ENCODE measurements at places on chromosomes 12 and 14.

DNA sequence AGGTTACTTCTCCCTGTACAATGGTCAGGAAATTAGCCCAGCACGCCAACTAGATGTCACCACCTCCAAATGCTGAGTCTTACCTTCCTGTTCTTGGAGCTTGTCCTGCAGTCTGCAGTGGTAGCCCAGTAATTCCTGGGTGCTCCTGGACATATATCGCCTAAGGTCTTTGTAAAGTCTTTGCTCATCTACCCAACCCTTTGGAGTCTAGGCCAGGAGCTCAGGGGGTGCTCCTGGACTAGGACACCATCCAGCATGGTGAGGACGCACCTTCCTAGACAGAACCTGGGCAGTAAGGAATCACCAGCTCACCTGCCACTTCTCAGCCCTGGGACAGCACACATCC lies 569 bp downstream of the SERPINA10 start:
- DNase-seq: no peak

DNA sequence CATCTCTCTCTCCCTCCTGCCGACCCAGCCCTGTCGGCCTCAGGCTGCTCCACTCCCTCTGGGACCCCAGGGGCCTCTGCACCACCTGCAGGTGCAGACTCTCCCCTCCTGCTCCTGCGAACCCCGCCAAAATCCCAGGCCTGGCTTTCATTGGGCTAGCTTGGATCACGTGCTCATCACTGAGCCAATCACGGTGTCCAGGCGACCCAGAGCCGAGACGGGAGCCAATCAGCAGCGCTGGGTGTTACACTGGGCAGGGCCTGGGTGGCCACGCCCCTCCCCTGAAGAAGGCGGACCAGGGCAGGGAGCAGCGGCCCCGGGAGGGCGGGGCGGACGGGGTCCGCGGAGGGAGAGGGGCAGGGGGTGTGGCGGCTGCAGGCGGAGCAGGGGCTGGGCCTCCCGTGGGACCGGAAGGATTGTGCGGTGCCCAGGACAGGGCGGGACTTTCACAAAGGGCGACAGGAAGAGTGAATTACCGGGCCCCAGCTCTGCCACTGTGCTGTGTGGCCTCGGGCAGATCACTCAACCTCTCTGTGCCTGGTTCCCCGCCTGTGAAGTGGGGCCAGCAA lies 66.6 kb upstream of the FBRSL1 start:
- no peak for DNase-seq

- no peak for DNase-seq
Observed at GRCh38 chr12:131276501-131277185, 322.9 kb downstream of the ADGRD1 start.

DNA sequence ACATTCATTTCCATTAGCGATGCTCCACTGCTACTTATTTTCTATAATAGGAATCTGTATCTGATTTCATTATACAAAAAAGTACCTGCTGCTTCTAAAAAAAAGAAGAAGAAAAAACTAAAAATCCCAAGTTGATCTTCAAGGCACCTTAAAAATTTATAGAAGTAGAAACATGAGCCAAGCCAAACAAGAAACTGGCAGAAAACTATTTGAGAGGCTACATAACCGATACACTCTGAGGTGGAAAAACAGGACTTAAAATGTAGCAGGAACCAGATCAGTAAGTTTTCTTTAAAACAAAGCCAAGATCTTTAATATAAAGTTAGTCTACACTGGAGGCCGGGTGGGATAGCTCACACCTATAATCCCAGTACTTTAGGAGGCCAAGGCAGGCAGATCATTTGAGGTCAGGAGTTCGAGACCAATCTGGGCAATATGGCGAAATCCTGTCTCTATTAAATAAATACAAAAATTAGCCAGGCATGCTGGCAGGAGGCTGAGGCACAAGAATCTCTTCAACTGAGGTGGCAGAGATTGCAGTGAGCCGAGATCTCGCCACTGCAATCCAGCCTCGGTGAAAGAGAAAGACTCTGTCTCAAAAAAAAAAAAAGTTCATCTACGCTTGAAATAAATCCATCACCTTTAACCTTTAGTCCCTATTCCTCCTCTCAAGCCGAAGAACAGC lies 278.6 kb downstream of the MED13L start:
- DNase-seq: no peak

DNA sequence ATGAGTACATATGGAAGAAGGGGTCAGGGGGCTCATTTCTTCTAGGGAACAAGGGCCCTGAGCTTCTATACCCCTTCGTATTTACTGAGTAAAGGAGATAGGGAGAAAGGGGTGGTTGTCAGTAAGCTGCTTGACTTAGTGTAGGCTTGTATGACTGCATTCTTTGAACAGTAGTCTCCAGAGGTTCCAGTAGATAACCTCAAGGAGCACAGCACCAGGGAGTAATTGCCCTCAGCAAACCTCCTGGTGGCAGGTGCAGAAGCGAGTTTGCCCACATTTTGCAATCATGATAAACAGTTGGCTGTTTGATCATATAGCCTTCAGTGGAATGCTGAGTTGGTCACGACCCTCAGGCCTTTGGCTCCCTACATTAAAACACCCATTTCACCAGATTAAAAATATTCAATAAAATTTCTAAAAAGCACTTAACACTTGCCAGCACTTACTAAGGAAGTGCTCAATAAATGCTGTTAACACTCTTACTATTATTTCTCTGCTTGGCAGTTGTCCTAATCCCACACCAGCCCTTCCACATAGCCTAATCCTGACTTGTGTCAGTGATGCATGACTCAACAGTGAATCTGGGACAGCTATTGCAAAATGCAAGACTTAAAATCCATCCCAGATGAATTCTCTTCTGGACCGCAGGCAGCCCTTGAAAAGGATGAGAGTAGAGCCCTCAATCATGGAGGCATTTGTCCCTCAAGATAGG lies 3.7 kb upstream of the DHRS4L2 start:
- DNase-seq: peak; percentile 20

- no peak for DNase-seq
Observed at GRCh38 chr14:20684662-20685456, 499 bp downstream of the RNASE4 start.

DNA sequence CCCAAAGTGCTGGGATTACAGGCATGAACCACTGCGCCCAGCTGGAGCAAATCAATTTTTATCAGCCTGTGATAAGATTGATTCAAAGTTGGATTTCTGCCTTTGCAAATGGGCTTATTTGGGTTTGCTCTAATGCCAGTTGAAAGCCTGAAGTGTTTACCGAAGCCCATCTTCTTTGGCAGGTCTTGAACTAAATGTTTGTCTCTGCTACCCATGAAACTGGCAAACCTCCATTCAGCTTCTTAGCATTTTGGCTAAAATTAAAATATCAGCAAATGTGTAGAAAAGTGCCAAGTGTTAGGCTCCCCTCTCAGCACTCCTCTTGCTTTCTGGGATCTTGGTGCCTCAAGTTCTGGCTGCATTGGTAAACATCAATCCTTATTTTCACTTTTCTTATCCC lies 61.5 kb downstream of the MGAT4C start:
- DNase-seq: no peak

DNA sequence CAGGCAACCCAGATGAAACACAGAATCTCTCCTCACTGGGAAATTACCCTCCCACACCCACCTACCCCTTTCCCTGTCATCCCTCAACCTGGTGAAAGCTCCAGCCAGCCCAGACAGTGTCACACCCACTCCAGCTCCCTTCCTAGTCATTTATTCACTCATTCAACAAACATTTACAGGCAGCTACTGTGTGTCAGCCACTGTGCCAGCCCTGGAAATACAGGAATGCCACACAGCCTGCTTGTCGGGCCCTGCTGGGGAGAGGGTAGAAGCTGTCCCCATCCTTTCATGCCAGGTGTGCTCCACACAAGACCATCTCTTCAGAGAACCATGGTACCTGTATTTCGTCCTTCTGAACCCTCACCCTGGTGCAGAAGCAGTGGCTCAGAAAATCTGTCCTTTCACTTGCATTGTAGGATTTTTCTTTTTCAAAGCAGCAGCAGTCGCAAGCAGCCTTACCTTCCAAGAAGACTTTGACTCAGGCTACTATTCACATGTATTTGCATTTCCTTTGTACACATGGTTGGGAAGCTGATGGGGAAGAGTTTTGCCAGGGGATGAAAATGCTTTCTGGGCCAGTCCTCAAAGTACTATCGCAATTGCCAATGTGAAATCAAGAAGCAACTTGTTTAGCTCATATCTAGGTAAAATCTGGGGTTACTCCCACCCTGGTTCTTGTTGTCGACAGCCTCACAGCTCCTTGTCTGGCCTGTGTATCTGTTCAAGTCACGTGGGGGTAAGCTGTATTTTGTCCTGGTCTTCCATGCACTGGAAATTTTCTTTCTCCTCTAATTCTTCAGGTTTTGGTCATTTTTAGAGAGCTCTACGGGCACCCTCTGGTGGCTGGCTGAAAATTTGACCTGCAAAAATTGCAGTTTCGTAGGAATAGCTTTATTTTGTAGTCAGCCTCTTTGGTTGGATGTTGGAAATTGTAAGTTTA lies 147.4 kb upstream of the EGLN3 start:
- peak; percentile 62 for DNase-seq

GRCh38 chr14:53638966-53639365 lies 317.7 kb downstream of the BMP4 start:
- DNase-seq: no peak

DNA sequence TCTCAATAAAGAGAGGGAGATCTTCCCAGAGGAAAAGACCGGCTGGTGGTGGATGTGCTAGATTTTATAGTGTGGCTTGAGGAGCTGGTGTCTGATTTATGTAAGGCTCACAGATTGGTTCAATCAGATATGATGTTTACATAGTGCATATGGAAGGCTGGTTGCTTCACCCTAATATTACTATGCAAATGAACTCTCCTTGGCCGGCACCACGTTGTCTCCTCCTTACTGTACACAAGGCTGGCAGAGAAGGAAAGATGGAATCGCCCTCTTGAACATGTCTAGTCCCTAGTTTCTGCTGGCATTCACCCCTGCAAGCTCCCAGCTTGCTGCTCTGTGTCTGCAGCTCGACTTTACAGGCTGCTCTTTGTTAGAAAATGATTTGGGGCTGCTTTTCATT lies 8.9 kb downstream of the FAM186A start:
- DNase-seq: no peak

DNA sequence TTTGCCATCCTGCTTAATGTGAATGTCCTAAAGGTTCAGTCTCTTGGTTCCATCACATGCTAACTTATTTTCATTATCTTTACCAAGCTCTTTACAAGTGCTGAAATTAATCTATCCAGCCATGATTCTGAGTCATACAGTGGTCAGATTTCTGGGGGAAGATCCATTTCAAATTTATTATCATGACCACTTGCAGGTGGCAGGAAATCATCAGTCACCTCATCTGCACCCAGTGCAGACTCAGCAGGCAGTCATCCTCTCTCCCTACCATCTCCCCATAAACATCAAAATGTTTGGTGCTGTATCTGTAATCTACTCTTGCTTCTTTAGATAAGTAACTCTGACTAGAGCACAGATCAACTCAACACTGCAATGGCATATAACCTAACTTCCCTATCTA lies 23.5 kb downstream of the ATG14 start:
- no peak for DNase-seq

DNA sequence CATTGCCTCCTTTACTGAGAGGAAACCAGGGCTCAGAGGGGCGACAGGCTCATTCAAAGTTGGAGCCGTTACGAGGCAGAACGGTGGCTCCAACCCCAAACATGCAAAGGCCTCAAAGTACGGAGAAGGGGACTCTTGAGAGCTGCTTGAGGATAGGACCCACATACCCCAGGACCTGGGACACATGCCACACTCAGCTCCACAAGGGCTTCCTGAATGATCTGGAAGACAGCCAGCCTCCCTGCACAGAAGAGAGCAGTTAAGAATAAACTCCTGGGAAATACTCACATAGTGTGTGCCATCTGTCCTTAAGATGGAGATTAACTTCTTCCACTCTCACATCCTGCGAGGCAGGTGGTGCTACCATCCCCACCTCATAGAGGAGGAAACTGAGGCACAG lies 26.6 kb upstream of the NXPH4 start:
- DNase-seq: no peak

GRCh38 chr12:113133036-113133435 lies 2.5 kb downstream of the RASAL1 start:
- no peak for DNase-seq

DNA sequence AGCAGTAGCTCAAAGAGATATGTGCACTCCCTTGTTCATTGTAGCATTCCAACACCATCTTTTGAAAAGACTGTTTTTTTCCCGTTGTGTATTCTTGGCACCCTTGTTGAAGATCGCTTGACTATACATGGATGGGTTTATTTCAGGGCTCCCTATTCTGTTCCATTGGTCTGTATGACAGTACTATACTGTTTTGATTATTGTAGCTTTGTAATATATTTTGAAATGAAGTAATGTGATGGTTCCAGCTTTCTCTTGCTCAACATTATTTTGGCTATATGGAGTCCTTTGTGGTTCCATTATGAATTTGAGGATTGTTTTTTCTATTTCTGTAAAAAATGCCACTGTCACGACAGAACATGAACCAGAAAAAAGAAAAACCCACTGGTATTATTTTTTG lies 25.7 kb downstream of the BRMS1L start:
- no peak for DNase-seq

DNA sequence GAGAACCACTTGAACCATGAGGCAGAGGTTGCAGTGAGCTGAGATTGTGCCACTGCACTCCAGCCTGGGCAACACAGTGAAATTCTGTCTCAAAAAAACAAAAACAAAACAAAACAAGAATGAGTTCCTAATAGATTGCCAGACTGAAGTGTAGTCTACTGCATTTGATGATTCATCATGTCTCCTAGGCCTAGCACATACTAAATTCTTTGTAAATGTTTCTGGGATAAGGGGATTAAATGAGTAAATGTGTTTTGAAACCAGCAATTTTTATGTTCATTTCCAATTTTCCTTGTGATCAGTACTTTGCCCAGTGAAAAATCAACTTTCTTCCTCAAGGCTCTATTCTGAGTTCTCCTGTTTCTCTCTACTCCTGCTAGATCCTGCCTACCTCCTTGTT lies 2.9 kb upstream of the DYRK2 start:
- no peak for DNase-seq

DNA sequence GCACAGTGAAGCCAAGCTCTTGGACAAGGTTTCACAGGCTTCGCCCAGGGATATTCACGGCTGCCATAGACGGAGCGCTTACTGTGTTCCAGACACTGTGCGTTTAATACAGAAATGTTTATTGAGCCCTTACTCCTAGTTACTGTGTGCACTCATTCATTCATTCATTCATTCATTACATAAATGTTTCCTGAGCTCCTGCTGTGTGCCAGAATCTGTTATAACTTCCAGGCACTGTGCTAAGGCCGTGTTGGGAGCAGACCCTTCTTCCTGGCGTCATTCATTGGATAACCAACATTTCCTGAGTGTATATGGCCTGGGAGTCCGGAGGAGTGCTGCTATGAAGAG lies 760 bp upstream of the MED13L start:
- no peak for DNase-seq

- no peak for DNase-seq
Observed at GRCh38 chr12:122869207-122869973, 26.5 kb downstream of the VPS37B start.

DNA sequence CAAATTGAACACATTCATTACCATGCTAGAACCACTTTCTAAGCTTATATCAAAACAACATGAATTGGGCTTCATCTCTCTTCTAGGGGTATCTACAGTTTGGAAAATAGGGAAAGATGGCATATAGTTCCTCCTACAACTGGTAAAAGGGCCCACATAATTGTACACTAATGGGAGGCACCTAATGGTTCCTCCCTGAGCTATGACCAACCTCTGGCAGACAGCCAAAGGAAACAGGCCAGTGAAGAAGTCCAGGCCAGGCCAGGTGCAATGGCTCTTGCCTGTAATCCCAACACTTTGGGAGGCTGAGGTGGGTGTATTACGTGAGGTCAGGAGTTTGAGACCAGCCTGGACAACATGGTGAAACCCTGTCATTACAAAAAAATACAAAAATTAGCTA lies 23.2 kb upstream of the APOF start:
- no peak for DNase-seq
